ENCODE measurements at places on chromosomes 1 and 21.

GRCh38 chr1:23796466-23797271 is 3.9 kb downstream of the GALE start:
- DNase-seq: no peak

GRCh38 chr1:31587720-31588423 is 11.6 kb downstream of the TINAGL1 start:
- DNase-seq: no peak

DNA sequence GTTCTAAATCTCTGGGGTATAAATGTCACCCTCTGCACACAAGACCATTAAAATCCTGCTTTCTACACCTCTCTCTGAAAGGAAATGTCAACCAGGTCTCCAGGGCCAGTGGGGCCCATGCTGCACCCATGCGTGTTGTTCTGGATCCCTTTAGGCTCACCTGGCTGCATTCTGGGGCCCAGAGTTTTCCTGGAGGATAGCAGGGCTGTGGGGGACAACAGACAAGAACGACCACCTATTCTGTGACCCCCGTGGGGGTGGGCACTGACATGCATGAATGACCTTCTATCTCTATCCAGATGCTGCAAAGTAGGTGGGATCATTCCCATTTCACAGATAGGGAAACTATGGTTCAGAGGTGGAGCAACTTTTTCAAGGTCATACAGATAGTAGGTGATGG is 41.6 kb downstream of the TNNT2 start:
- DNase-seq: no peak

DNA sequence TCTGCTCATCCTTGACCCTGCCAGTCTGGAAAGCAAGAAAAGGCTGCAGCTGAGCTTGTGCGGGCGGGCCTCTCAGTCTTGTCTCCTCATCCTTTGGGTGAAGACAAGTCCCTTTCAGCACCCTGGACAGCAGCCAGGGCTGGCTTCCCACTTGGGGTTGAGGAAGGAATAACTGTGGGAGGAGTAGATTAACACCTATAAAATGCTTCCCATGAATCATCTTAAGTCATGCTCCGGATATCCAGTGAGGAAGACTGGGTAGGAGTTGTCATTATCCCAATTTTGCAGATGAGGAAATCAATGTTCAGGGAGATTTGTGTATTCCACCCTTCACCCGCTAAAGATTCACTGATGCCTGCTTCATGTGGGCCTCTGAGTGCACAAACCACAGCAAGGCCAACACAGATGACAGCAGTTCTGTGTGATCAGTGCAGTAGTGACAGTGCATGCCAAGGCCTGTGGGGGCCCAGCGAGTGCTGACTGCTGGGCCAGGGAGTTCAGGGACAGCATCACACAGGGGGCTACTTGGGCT is 20.1 kb upstream of the COL16A1 start:
- DNase-seq: no peak

DNA sequence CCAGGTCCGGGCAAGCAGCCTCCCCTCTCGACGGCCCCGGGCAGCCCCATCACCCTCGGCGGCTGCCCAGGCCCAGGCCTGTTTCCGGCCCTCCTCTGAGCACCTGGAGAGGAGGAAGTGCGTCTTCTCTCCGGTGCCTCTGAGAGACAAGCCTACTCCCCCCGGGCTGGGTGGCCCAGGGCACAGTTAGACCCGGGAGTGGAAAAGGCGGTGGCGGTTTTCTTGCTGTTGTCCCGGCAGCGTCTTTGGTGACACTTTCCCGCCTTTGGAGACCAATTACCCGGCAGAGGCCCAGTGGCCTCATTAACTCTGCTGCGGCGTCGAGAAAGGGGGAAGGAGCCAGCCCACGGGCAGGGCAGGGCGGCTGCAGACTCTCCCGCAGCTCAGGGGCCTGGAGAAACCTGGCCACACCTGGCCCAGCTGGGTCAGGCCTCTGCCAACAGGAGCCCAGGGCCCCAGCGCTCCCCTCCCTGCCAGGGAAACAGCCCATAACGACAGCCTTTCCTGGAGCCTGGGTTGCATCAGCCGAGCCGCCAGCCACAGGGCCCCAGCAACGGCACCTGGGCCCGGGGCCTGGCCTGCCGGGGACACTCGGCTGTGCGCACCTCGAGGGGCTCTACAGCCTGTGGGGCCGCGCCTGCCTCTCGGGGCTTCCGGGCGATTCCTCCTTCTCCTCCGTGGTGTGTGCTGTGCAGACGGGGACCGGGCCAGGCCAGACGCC is 28.4 kb upstream of the C1orf159 start:
- no peak for DNase-seq

DNA sequence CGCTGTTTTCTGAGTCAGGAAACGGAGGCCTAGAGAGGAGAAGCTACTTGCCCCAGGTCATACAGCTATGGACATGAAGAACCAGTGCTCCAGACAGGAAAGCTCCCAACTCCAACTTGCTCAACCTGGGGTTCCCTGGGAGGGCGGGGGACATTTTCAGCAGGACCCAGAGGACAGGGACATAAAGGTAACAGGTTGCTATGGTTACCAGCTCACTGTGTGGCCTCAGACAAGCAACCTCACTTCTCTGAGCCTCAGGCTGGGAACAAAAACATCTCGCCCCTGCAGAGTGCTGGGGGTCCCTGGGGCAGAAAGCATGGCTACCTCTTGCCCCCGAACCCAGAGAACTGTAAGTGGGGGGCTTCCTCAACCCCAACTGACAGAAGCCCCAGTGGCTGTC is 16.1 kb downstream of the FBXO2 start:
- DNase-seq: no peak

GRCh38 chr1:240136402-240136801 is 44.7 kb downstream of the FMN2 start:
- DNase-seq: no peak

- peak; percentile 100 for DNase-seq
These were observed 41.8 kb downstream of the GATAD2B start for GRCh38 chr1:153880962-153881361.
